Activated T-cell treated with anti-CD3 and anti-CD28 coated beads for 24 hours (primary cell): ENCODE measurements at places on chromosomes 4 and X.

GRCh38 chr4:44493924-44494323, 45.3 kb upstream of the KCTD8 start:
- DNase-seq = no peak

- no peak for DNase-seq
Observed at GRCh38 chr4:141575884-141576283, 60.5 kb upstream of the IL15 start.

GRCh38 chr4:78529569-78530209, 21.9 kb upstream of the ANXA3 start:
- DNase-seq = no peak

DNA sequence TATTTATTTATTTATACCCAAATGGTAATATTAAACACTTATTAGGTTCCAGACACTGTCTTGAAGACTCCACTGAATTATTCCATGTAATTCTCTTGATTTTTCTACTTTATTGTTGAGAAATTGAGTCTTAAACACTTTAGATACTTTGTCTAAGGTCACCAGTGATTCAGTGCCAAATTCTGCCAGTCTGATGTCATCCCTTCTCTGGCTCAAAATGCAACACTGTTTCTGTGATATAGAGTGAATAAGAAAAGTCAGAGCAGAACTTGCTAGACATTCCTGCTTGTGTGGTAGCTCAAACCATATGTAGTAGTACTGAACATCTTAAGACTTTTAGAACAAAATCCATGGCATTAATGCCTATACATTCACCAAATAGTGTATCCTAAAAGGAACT, 164.3 kb downstream of the GABRB1 start:
- no peak for DNase-seq

DNA sequence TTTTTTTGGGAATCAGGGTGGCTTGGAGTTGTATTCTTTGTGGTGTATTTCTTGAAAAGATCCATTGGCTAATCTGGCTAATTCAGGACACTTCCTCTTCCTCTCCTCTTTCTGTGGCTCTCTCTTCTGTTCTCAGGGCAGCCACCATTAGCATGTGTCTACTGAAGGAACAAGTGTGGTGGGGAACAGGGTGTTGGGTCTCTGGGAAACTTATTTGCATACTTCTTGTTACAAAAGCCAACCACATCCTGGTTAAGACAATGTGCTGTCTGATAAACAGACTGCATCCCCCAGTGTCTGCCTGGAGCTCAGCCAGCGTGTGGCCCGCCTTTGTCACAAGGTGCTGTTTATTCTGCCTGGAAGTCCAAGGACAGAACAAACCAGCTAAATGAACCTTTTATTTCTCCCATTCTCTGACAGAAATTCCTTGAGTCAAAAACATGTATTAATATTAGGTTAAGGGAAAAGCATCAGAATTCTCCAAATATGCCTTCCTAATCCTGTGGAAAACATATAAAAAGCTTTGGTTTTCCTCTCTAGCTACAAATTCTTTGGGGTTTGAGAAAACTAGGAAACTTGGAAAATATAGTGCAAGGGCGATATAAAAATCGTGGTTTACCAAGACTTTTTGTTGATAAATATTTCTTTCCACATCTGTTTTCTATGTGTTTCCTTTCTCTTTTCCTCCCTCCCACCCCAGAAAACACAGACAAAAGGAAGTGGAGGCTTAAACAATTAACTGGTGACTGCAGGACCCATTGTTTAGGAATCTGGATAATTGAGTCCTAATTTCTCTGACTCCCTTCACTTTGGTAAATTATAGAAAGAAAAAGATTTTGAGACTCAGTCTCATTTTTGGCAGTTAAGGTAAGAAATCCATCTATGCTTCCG, 203.6 kb downstream of the SPRY1 start:
- peak; percentile 22 for DNase-seq

- no peak for DNase-seq
Observed at GRCh38 chrX:69216911-69217310, 51.7 kb upstream of the PJA1 start.

DNA sequence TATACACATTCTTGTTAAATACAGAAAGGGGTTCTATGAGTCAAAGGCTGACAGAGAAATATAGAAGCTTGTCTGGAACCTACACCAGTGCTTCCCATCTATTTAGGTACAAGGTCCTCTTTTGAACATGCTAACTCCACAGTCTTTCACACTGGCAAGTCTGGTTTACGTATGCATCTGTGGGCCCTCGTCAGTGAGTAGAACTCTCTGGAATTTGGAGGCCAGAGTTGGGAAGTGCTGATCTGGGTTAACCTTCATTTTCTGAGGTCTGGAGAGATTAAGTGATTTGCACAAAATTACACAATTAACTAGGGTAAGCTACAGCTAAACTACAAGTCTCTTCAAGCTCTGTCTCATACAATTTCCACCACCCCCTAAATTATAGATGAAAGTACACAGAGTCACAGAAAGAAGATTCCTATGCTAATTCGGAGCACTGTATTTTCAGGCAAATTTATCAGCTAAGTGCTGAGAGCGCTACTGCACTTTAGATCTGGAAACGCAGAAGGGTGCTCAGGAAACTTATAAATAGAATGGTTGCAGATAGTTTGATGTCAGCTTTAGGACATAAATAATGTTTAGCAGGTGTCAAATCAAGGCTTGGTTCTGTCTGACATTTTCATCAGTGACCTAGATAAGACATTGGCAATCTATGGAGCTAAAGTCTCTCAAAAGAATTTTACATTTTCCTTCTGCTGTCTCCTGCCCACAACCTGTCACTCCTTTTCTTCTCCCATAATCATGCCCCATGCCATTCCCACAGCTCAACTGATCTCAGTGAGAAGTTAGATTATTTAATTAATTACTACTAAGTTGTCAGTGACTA, 43.0 kb upstream of the PDLIM5 start:
- no peak for DNase-seq

DNA sequence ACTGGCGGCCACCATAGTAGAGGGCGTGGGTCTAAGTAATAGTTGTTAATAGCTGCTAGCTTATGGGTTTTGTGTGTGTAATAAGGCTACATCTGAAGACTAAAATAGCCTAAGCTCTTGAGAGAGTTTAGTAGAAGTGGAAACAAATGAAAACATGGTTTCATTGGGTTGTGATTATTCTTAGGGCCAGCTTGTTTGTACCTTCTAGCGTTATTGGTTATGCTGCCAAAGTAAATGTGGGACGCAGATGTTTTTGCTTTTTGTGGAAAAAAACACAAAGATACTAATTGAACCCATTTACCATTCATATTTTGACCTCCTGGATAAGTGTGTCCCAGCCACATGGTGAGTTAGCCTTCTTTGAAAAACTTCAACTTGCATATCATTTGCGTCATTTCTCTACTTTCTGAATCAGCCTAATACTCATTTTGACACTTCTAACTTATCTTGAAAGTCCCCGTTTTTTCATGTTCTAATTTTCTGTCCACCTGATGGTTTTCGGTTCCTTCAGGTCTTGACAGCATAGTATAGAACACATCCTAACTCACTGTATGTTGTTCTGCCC, 305.3 kb downstream of the FRMPD4 start:
- no peak for DNase-seq

- DNase-seq = no peak
Observed at GRCh38 chrX:52977953-52978352, 19.6 kb upstream of the FAM156A start.

- DNase-seq = peak; percentile 4
Observed at GRCh38 chrX:55135171-55135570, 46.4 kb downstream of the PAGE2 start.
